Spinal cord (tissue), 10 donors: ENCODE measurements at places on chromosomes 4 and X. TPM values are rescaled to one million over a fixed set of nuclear protein-coding genes. Genes with fewer than 3 reads are reported as not detected.

GRCh38 chr4:37243722-37244582 lies 591 bp upstream of the NWD2 start:
- no peak for DNase-seq

GRCh38 chr4:163949976-163950601 lies 455.6 kb downstream of the TMA16 start:
- DNase-seq: no peak

- DNase-seq: no peak
These were observed 121.2 kb upstream of the CXXC4 start for GRCh38 chr4:104615926-104616325.

GRCh38 chr4:80360900-80361299 lies 25.4 kb downstream of the CFAP299 start:
- DNase-seq: no peak

- no peak for DNase-seq
These were observed 973.1 kb upstream of the GRID2 start for GRCh38 chr4:91330555-91331137.

DNA sequence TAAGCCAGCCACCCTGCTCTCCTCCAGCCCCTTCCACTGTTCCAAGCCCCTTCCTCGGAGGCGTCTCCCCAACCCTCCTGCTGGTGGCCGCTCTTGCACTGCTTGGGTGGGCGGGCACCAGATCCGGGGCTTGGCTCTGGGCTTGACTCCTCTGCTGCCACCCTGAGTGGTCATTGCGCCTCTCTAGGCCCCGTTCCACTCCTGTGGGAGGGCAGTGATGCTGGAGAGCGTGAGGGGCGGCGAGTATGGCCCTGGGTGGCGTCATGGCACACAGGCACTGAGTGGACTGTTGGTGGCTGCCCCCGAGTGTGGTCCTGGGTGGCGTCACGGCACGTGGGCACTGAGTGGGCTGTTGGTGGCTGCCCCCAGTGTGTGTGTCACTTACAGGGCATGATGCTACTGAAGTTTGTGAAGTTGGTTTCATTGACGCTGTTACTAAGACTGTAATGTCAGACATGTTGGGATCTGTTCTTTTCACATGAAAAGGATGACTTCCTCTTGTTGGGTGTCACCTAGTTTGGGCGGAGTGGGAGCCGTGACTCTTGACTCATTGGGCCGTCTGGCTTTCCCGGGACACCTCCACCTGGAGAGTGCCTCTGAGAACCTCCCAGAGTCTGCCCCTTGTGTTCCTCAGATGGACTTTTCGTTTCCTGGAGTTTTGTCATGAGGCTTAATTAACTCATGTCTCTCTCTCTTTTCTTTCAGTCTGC lies 55.9 kb upstream of the HGFAC start:
- DNase-seq: no peak

THAP6 gene
- total RNA-seq: 21.2 TPM

GRCh38 chr4:109703664-109704361 lies 568 bp upstream of the CASP6 start:
- DNase-seq: no peak

SMC1A gene
- 22.9 TPM for total RNA-seq

- DNase-seq: no peak
These were observed 1.2 kb upstream of the PHKA2 start for GRCh38 chrX:18985186-18985435.

- no peak for DNase-seq
These were observed 242.1 kb upstream of the TRAM1L1 start for GRCh38 chr4:117327491-117327890.

DNA sequence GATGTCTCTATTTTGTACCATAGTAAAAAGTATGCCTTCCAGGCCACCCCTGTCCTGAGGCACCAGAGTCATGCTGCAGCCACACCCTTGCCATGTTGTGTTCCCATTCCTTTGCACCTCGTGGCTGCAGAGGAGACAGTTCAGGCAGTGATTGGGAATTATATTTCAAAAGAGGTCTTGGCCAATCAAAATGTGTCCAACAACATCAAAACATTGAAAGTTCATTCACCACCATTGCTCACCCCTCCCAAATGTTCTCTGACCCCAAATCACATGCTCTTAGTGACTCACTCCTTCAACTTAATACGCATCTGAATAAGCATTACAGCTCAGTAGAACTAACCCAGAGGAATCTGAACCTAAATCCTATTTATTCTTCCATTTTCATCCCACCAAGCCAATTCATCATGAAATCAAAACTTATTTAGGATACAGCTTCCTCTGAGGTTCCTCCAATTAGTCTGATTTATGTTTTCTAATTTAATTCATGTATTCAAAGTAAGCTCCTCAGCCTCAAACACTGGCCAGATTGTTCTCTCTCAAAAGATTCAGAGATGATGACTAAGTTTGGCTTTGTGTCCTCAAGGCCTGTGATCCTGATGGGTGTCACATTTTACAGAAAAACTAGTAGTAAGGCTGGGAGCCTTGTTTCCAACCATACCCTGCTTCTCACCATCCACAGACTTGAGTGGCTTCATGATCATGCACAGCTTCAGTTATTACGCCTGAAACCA lies 323.2 kb upstream of the INTU start:
- no peak for DNase-seq

DNA sequence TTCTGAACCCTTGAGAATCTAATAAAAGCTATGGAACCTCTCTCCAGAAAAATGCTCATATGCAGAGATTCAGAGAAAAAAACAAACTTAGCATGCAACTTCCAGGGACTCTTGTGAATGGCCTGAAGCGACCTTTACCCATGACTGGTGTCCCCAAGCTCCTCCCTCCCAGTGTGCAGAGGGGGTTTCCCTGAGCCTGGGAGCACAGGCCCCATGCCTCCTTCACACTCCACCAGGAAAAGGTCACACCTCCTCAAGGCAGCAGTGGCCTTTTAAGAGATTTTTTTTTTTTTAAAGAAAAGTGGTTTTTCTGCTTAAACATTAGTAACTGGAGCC lies 13.3 kb upstream of the UBA6 start:
- DNase-seq: no peak

GRCh38 chr4:146053891-146054290 lies 115.3 kb upstream of the ZNF827 start:
- DNase-seq: no peak

DCAF4L1 gene
- total RNA-seq: 0.11 TPM

CTAG2 gene
- not detected for total RNA-seq

GRCh38 chr4:184388106-184388505 lies 86.2 kb downstream of the IRF2 start:
- DNase-seq: no peak

SLIT2 gene
- total RNA-seq: 84.7 TPM
